ENCODE measurements at places on chromosomes 1 and 21.

- no peak for DNase-seq
These were observed 1.5 kb downstream of the MGST3 start for GRCh38 chr1:165632491-165632890.

DNA sequence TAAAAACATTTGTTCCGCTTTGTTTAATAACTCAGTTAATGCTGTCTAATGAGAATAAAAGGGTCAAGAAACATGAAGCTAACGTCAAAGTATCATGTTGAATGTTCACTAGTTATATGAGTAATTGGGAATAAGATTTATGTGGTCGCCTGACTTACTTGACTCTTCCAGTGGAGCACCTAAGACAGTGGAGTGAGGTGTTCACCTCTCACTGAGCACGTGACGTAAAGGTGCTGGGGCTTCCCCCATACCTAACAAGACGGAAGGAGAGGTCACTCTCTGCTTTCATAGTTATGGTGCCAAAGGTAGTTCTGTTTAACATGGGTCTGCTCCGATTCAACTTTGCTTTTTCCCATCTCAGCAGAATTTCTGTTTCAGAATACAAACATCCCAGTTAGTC is 686 bp downstream of the KMO start:
- DNase-seq = no peak

DNA sequence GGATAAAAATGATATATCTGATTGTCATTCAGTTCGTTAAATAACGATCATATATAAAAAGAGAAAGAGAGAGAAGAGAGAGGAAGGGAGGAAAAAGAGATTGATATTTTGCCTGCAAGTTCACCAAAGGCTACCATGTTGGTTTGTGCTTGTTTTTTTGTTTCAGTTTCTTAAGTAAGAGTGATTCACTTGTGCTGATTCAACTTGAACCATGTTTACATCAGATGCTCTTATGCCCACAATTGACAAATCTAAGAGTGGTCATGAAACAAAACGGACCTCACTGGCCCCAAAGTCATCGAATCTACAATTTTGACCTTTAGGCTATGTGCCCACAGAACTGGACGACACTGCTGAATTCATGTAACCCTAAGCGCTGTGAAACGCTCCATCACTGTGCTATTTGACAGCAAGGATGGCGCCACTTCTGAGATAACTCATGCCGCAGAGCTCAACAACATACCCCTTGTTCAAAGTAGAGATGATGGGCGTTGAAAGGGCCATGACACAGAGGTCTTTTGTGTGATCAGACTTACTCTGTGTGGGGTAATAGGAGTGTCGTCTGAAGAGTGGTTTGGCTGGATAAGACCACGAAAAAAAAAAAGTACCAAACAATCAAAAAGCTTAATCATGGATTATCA is 481.4 kb downstream of the SETD4 start:
- no peak for DNase-seq

DNA sequence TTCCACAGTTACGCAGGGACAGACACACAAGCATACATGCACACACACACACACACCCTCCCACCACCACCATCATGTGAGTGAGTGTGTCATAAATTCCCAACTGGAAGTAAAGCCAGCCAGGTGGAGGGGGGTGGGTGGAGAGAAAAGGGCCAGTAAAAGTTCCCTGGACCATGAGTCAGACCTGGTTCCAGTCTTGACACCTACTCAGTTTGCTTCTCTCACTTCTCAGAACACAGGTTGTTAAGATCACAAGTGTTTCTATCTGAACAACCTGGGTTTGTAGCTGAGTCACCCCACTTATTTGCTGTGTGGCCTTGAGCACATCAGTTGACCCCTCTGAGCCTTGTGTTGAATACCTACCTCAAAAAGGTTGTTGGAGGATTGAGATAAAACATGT is 9.6 kb downstream of the EPHA10 start:
- peak; percentile 40 for DNase-seq

GRCh38 chr1:74652711-74653139 is 20.9 kb downstream of the ERICH3 start:
- peak; percentile 97 for DNase-seq

GRCh38 chr1:243507001-243507671 is 251.3 kb downstream of the SDCCAG8 start:
- no peak for DNase-seq

- no peak for DNase-seq
These were observed 25.8 kb downstream of the COL9A2 start for GRCh38 chr1:40291293-40291692.

DNA sequence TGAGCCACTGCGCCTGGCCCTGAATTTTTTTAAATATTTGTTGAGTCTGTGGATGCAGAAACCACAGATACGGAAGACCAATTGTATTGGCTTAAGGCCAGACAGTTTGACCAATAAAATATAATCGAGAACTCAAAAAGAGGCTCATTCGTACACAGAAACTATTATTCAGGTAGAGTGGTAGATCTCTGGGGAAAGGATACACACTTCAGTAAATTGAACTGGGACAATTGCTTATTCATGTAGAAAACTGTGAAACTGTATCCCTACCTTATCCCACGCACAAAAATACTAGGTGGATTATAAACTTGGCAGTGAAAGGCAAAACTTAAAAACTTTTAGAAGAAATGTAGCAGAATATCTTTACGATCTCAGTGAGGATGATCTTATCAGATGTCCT is 25.0 kb upstream of the SHE start:
- no peak for DNase-seq

- DNase-seq = no peak
These were observed 14.1 kb downstream of the PIK3C2B start for GRCh38 chr1:204480515-204480914.

- DNase-seq = no peak
These were observed 101.1 kb downstream of the JAK1 start for GRCh38 chr1:64865105-64865757.

GRCh38 chr1:231707407-231707806 is 80.8 kb downstream of the DISC1 start:
- DNase-seq = no peak

DNA sequence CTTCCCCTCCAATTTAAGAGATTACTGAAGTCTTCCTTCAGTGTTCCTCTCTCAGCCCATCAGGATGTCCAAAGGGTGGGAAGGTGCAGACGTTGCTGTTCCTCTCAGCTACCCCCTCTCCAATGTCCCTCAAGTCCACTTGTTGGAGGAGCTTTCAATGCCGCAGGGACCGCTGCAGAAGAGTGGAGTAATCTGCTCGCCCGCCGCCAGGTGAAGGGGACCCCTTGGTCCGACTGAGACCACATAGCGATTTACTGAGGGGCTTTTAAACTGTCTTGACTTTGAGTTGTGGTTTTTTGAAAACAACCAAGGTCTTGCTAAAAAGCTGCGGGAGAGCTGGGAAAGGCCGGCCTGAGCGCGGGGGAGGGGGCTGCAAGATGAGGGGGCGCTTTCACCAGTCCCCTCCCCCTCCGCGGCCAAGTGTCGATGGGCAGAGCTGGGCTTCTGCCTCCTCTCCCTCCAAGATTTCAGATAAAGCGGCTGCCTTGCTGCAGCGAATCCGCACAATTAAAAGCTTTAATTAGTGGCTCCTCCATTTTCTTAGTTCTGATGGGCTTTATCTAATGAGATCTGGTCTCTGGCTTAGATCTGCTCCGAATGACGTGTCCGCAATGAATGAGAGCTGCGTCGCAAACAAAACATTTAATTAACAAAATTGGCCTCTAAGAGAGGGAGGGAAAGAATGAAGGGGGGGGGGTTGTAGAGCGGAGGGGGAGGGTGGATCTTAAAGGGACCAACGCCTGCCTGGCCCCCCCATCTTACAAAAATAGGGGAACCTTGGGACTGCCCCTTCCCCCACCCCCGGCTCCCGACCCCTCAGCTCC is 5.9 kb downstream of the LMO4 start:
- DNase-seq = peak; percentile 44

DNA sequence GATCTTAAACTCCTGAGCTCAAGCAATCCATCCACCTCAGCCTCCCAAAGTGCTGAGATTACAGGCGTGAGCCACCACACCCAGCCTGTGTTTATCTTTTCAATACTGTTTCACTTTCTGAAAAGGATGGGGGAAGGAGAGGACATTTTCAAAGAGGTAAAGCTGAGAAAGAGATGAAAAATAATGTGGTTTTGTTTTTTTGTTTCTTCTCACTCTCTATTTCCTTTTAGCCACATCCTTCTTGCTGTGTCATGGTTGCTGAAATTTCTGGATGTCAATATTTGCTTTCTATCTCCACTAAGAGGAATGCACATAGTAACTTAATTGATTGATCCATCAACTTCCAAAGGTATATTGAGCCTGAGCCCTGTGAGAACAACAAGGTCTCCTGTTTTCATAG is 6.4 kb upstream of the C1orf21 start:
- peak; percentile 31 for DNase-seq

GRCh38 chr1:19964542-19964941 is 14.9 kb downstream of the PLA2G2A start:
- DNase-seq = no peak

- no peak for DNase-seq
These were observed 14.7 kb downstream of the NCF2 start for GRCh38 chr1:183575606-183576005.

- peak; percentile 77 for DNase-seq
These were observed 34.3 kb upstream of the ECE1 start for GRCh38 chr1:21324368-21325141.

DNA sequence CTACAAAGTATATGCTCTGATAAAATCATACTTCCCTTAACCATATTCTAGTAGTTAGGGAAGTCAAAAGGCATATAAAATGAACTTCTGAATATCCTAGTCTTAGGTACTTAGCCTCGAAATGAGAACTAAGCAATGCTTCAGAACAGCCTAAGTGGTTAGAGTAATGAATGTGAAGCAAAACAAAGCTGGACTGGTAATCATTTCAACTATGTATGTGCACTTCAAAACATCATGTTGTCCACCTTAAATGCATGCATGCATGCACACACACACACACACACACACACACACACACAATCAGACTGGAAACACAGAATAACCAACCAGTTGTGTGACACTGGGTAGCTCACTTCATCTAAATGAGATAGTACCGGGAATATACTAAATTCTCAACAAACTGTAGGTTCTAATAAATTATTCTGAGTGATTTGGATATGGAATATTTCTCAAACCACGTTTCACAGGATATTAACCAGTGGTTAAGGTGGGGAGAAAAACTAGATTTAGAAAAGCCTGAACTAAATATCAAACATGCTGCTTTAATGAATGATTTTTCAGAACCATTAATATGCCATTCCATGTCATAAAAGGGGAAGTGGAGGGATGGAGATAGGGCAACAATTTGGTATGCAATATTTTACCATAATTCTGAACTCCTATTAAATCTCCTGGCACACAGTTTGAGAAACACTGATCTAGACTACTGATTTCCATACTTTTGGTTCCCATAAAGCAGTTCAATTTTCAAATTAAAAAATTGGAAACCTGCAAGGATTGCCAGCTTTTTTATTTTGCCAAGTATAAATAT is 19.5 kb downstream of the RNF115 start:
- no peak for DNase-seq

- no peak for DNase-seq
These were observed 198.7 kb upstream of the PTBP2 start for GRCh38 chr1:96522927-96523326.

- peak; percentile 68 for DNase-seq
These were observed 361.1 kb downstream of the TGFB2 start for GRCh38 chr1:218705911-218706893.

DNA sequence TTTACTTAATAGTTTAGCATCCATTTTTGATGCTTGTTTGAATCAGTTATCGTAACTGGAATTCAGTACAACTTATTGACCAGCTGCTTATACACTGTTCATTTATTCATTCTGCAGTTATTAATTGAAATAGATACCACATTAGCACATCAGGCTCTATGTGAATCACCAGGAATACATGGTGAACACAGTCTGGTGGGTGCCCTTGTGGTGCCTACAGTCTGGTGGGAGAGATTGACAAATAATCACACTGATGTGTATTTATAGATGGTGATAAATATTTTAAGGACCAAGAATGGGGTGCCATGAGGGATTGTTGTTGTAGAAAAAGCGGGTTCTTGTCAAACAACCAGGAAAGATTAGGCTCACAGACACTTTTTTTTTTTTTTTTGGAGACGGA is 87.6 kb downstream of the ZFYVE9 start:
- DNase-seq = no peak

- no peak for DNase-seq
These were observed 207.6 kb downstream of the ROR1 start for GRCh38 chr1:63981408-63981773.

- no peak for DNase-seq
These were observed 383.8 kb downstream of the LMO4 start for GRCh38 chr1:87712261-87713010.

- DNase-seq = no peak
These were observed 126.0 kb upstream of the NRIP1 start for GRCh38 chr21:15190837-15191236.

- DNase-seq = no peak
These were observed 26.2 kb downstream of the ITPKB start for GRCh38 chr1:226712742-226713419.

GRCh38 chr1:17447501-17447992 is 8.1 kb upstream of the RCC2 start:
- DNase-seq = no peak

GRCh38 chr1:61425040-61425439 is 299.9 kb downstream of the TM2D1 start:
- peak; percentile 37 for DNase-seq

DNA sequence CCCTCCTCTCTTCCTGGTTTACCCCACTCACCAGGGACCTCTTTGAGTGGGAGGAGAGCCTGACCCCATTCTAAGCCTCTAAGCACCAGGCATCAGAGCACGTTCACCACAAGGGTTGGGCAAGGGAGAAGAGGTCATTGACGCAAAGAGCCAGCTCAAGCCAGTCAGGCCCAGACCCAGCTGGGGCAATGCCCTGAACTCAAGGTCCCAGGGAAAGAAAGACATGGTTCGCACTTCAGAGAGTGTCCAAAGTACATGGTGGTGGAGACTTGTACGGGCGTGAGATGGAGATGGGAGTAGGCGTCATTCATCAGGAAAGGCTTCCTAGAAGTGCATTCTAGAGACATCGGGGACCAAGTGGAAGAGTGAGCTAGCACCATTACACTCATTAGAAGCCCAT is 7.2 kb downstream of the PKP1 start:
- no peak for DNase-seq

DNA sequence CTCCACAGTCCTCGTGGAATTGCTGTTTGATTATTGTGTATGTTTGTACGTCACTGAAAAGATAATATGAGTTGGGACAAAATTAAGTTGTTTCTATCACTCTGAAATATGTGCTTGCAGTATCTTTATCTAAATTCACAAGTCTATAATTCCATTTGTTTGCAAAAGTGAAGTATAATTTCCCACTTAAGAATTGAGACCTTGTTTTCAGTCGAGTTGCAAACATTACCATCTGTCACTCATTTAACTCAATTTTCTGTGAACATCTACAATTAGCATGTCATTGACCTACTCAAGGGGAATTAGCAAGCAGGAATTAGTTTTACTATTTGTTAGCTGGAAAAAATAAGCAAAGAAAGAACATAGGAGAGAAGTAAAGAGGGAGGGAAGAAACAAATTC is 195.8 kb downstream of the TPR start:
- DNase-seq = no peak

- no peak for DNase-seq
These were observed 38.5 kb downstream of the COQ8A start for GRCh38 chr1:226978432-226979114.

All from DMS53 (cell line).